ENCODE measurements at places on chromosomes 6 and 20.

GRCh38 chr6:89887452-89888137 lies 6.7 kb upstream of the GJA10 start:
- DNase-seq = peak; percentile 6

DNA sequence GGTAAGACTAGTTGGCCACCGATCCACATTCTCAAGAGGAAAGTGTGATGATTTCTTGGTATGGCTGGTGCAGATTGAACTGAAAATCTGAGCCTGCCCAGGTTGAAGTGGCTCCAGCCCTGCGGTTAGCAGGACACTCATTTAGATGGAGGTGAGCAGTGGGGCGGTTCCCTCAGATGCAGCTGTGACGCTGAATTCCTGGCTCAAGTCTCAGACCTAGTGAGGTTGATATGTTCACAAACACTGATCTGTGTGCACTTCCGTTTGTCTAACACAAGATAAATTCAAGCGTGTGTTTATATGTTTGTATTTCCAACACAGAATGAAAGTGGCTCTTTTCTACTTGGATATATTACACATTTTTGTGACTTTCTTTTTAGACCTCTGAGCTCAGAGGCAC lies 83.4 kb upstream of the FRMD1 start:
- no peak for DNase-seq

DNA sequence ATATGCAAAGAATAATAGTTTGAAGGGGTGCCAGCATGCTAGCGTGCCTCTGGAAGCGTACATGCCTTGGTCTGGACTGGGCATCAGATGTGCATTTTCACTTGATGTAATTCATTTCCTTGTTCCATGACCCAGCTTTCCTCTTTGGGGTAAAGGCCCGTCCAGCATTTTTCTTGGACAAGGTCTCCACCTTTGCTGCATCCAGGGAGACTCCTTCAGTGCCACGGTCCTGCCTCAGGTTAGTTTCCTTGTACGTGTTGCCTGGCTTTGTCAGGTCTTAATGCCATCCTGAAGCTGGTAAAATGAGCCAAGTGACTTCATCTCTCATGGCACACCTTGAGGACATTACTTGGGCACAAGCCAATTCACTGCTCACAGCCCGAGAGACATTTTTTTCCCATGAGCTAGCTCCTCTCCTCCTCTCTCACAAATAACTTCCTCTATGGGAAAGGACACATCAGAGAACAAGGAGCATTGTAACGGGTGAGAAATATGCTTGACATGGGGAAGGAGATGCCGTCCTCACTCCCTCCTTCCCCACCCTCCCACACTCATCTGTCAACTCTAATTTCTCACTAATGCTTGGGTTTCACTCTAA lies 23.9 kb downstream of the EDN1 start:
- no peak for DNase-seq

DNA sequence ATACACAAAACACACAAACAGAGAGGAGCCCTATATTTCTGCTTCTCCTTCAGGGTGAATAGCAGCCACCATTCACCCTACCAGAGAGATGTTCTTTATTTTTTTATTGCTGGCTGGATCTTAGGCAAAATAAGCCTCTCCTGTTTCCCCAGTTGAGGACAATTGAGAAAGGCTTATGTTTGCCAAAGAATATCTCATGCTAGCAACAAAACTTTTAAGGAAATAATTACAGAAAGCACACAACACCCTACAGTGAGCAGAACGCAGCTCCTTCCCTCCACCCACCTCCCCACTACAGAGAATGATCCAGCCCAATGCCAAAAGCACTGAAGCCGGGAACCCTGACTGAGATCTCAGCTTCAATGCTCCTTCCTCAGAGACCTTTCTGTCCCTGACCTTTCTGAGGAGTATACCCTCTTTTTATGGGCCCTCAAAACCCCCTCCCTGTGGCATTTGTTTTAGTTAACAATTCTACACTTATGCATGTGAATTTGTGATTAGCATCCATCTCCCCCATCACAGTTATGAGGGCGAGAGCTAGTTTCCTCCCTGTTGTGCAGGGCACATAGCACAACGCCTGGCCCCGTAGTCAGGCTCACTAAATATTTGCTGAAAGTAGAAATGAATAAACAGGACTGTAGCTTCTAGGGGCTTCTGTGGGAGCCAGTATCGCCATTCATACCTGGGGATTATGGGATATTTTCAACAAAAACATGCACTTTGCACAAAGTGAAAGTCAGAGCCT lies 491.6 kb upstream of the CDH4 start:
- no peak for DNase-seq

- DNase-seq = no peak
Measured at GRCh38 chr6:160737934-160738333, 35.9 kb downstream of the PLG start.

DNA sequence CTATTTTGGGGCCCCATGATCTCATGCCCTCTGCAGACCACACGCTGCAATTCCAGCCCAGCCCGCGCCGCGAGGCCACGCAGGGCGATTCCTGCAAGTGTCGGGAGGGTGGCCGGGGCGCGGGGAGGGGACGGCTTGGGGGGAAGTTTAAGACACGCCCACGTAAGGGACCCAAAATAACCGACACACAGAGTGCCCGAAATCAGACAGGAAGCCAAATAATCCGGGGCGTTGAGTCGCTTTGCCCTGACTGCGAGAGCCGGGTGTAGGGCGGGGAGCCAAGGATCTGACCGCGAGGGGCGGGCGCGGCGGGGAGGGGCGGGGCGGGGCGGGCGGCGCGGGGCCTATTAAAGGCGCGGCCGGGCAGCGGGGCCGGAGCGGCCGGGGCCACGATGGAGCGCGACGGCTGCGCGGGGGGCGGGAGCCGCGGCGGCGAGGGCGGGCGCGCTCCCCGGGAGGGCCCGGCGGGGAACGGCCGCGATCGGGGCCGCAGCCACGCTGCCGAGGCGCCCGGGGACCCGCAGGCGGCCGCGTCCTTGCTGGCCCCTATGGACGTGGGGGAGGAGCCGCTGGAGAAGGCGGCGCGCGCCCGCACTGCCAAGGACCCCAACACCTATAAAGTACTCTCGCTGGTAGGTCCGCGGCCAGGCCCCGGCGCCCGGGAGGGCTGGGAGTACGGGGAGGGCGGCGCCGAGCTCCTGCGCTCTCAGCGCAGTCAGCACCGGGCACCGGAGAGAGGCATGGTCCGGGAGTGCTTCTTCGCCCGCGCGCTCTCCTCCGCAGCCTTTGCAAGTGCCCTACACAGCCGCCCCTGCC lies at the start of gene ENPP1:
Gene ENPP1 (plus strand): TSS at position 377 of the 816 bp plus-strand sequence. CDS start 16 bp downstream, at position 393.
- peak; percentile 13 for DNase-seq

DNA sequence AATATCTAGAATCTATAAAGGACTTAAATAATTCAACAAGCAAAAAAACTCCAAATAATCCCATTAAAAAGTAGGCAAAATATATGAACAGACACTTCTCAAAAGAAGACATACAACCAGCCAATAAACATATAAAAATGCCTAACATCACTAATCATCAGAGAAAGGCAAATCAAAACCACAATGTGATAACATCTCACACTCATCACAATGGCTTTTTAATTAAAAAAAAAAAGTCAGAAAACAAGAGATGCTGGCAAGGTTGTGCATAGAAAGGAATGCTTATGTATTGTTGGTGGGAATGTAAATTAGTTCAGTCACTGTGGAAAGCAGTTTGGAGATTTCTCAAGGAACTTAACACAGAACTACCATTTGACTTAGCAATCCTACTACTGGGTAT lies 979.6 kb upstream of the MAP3K7 start:
- no peak for DNase-seq

DNA sequence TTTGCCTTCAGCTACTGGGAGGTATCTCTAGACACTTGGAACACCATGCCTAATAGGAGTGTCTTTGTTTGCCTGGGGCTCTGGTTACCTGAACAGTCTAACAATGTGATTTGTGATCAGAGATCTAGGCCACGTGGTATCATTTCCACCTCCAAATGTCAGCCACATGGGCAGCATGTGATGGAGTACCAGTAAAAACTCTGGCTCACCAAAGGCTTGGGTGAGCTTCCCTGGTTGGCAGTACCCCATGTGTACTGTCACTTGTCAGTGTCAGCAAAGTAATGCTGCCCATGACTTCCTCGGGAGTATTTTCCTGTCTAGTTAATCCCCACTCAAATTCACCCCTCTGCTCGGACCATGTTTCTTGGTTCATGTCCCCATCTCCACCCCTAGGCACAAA lies 195.2 kb upstream of the LRFN2 start:
- no peak for DNase-seq

GRCh38 chr20:2207770-2208097 lies 88.1 kb upstream of the TGM3 start:
- DNase-seq = no peak

- DNase-seq = no peak
Measured at GRCh38 chr20:59352541-59352940, 52.1 kb downstream of the EDN3 start.

DNA sequence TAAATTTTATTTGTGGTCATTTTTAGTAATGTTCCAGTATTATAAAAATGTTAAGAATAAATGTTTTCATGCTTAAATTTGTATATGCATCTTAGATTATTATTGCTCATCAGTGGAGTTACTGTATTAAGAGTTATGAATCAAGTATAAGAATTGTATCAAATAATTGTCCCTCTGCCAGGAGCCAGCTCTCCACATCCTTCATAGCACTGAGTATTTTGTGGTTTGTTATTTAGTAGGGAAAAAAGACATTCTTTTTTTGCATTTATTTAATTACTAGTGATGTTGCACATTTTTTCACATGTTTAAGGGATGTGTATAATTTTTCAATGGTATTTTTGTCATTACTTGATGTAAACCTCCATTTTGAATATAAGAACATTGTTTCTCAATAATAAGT lies 102.0 kb downstream of the ADGRB3 start:
- DNase-seq = no peak

DNA sequence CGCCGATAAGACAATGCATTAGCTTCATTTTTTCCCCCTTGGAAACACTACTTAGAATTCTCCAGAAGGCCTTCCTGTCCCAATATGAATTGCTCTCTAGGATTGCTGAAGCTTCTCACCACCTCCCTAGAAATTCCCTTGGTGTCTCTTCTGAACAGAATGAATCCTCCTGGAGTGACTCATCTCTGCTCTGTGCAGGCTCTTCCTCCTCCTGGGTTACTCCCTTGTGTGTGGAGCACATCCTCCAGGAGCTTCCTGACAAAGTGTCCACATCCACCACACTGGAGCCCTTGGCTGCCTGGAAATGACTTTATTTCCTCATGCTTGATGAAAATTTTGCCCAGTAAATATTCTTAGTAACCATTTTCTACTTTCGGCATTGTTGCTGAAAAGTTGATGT lies 54.4 kb downstream of the DTNBP1 start:
- no peak for DNase-seq

- no peak for DNase-seq
Measured at GRCh38 chr6:6873778-6874177, 234.0 kb upstream of the RREB1 start.
